ENCODE measurements at places on chromosomes 12 and 14.
A peak's percentile ranks its signal among the peaks of the same experiment; 100 is the strongest.

GRCh38 chr12:26937443-26937862, 328 bp downstream of the INTS13 start:
- DNase-seq, result no peak

DNA sequence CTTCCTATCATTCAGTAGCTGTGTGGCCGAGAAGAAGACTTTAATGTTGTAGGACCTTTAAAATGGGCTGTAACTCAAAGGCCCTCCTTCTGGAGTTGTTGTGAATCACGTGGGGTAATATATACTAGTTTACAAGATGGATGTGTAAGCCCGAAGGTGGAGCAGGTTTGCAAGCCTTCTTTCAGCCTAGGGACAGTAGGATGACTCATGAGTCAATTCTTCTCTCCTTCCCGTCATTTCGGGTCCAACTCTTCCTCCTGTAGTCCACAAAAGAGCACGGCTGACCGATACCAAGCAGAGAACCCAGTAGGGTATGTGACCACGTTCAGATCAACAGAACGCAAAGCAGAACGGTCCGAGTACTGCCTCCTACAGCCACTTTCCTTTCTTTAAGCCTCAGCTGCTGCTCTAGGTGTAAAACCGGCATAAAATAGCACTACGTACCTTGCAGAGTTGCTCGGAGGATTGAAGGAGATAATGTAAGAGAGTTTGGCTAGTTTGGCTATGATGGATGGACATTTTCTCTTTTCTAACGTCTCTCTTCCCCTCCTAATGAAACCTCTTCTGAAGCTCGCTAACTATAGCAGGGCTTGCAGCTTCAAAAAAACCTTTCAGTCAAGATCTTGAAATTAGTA, 1.3 kb upstream of the RASSF3 start:
- peak; percentile 85 for DNase-seq

- peak; percentile 23 for DNase-seq
These were observed 158.9 kb upstream of the AMIGO2 start for GRCh38 chr12:47238669-47239114.

DNA sequence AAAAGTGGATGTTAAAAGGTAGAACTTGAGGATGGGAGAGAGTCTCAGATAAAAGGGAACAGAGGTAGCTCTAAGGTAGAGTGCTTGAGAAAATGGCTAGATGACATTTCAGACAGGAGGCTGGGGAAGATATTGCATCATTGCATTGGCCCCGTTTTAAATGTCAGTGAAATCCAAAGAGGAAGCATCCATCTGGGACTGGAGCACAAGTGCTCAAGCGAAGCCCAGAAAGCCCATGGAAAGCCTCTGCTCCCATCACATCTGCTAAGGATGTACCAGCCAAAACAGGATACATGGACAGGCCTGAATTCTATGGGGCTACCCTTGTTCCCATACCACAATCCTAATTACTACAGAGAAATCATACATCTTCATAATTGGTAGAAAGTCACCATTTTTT, 581.5 kb upstream of the TMEM132C start:
- no peak for DNase-seq

- no peak for DNase-seq
These were observed 18.0 kb upstream of the TCP11L2 start for GRCh38 chr12:106284358-106285105.

- DNase-seq, result peak; percentile 52
These were observed 48.7 kb downstream of the NEUROD4 start for GRCh38 chr12:55068416-55069010.

GRCh38 chr14:65961004-65961403, 525.2 kb upstream of the CCDC196 start:
- peak; percentile 49 for DNase-seq

DNA sequence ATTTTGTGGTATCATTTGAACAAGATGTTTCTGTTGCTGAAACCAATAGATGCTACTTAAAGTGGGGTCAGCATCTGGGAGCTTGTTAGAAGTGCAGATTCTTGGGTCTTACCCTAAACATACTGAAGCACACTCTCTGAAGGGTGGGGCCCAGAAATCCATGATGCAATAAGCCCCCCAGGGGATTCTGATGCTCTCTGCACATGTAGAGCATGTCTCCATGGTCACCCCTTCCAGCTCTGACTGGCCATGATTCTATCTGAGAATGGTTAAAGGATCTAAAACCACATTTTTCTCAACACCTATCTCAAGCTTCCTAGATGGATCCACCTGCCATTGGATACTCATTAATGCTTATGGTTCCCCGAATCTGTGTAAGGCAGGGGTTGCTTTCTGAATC, 20.4 kb downstream of the JDP2 start:
- DNase-seq, result no peak

All from bronchial epithelial cell (primary cell).